ENCODE measurements at places on chromosomes 12 and 14.
A peak's percentile ranks its signal among the peaks of the same experiment; 100 is the strongest.

DNA sequence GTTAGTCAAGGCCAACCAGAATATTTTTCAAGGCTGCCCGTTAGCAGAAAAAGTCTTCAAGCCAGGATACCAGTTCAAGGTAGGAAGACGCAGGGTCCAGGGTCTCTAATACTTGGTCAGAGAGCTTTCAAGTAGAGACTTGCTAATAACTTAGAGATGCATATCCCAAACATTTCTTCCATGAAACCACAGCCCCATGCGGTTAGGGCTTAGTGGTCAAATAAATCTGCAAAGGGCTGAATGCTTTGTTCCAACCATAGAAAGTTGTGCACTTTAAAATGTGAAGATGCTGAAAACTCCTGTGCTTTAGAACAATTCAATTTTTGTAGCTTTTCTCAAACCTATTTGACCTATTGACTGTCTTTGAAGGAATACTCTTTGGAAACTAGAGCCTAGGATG lies 208.9 kb downstream of the PIK3C2G start:
- DNase-seq, result no peak

GRCh38 chr12:86429824-86430223 lies 173.6 kb upstream of the MGAT4C start:
- DNase-seq, result no peak

GRCh38 chr12:54415221-54415929 lies 3.7 kb downstream of the ITGA5 start:
- peak; percentile 68 for DNase-seq

GRCh38 chr14:34450542-34450915 lies 11.5 kb downstream of the SPTSSA start:
- no peak for DNase-seq

GRCh38 chr14:103022002-103022684 lies 35.2 kb downstream of the CDC42BPB start:
- DNase-seq, result no peak

GRCh38 chr12:128286970-128287369 lies 20.0 kb downstream of the TMEM132C start:
- no peak for DNase-seq

GRCh38 chr14:61530896-61531295 lies 164.4 kb upstream of the HIF1A start:
- DNase-seq, result no peak
